Stimulated activated CD8-positive, alpha-beta memory T cell treated with anti-CD3 and anti-CD28 coated beads, Interleukin-7, amount 100 ng/mL, for 48 hours (primary cell): ENCODE measurements at places on chromosomes 2 and 18.

DNA sequence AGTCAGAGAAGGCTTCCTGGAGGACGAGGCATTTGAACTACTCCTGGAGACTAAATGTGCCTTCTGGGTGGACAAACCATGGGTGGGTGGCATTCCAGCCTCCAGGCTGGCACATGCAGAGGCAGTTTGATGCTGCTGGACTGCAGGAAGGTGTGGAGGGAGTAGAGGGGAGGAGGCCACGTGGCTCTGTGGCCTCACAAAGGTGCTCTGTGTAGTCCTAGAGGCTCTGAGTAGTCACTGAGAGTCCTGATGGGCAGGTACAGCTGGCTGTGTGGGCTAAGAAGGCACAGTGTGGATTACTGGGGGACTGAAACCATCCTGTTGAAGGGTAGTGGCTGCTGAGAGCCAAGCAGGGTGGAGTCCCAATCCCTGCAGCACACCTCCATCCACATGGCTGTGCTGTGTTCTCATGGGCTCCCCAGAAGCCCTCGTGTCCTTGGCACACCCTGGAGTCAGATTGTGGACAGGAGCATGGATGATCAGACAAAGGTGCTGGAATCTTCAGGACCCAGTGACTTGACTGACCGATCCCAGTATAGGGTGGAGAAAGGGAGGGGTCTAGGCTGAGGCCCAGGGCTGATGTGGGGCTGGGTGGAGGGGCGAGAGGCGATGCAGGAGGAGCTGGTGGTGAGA, 87.4 kb upstream of the HS6ST1 start:
- no peak for DNase-seq

GRCh38 chr2:86195808-86196387, 636 bp upstream of the IMMT start:
- no peak for DNase-seq

- DNase-seq, result no peak
These were observed 34.4 kb downstream of the PLEKHA3 start for GRCh38 chr2:178514664-178515063.

DNA sequence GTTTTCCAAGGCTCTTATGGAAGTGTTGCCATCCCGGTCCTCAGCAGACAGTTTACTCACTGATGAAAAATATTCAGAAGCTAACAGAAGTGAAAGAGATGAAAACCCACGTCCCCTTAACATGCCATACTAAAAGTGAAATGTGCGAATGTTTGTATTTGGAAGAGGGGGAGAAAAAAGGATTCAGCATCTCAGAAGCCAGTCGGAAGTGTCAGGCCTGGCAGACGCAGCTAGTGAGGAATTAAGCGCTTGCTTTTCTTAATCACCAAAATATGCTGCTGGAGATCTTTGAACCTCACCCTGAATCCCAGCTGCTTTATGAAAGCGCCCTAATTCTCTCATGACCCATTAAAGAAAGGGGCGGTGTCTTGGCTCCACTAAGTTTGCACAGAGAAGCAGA, 653.7 kb downstream of the DCDC2C start:
- DNase-seq, result no peak
